ENCODE measurements at places on chromosomes 3 and 15.

- DNase-seq, result no peak
These were observed 31.8 kb upstream of the SMAD3 start for GRCh38 chr15:67033571-67034044.

GRCh38 chr15:80942266-80942665 lies 47.4 kb downstream of the MESD start:
- no peak for DNase-seq

DNA sequence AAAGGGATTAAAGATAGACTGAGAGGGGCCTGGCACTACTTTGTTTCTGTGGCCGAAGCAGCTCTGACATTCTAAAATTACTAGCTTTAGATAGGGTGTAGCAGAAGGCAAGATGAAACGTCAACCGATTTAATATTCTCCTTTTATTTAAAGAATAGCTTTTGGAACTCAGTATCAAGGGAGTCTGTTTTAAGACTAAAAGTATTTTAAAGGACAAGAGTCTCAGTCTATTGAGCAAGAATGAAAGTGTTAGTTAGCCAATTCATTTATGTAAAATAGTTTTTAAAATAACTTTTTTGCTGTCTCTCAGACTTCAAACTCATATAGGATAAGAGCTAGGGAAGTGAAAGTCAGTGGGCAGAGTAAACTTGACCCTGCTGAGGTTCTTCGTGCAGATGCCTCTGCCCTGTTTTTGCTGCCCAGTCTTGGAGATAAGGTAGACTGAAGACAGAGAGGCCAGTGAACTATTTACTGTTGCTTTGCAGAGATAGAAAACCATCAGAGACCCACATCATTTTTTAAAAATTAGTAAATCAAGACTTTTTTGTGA lies 1090.9 kb downstream of the ROBO2 start:
- no peak for DNase-seq

DNA sequence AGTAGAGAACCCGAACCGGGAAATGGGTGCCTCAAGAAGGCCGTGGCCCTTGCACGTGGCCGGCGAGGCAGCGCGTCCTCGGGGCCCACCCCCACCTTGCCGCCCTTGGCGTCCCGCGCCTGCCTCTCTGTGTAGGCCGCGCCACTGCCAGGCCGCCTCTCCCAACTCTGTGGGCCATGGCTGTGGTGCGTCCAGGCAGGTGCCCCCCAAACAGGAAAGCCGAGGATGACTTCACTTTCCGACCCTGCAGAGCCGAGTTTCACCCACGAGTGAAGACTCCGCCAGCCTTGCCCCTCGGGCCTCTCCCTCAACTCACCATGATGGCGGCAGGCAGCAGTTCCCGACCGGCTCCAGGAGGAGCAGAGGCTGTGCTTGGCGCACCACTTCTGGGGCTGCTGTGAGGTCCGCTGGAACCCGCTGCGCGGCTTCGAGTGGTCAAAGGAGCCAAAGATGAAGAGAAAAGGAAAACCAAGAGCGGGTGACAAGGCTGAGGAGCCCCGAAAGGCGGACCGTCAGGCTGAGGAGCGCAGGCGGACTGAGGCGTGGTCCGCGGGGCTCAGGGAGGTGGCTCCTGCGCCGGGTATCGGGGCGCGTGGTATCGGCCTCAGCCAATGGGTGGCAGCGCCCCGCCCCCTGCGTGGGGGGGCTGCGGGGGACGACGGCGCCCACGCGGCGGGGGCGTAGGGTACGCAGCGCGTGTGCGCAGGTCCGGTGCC lies at the start of gene DAZL:
Gene DAZL, minus strand, starts transcription at position 537 of the 716 bp plus-strand sequence. Its CDS starts 218 bp downstream, at position 319.
- DNase-seq, result no peak

DNA sequence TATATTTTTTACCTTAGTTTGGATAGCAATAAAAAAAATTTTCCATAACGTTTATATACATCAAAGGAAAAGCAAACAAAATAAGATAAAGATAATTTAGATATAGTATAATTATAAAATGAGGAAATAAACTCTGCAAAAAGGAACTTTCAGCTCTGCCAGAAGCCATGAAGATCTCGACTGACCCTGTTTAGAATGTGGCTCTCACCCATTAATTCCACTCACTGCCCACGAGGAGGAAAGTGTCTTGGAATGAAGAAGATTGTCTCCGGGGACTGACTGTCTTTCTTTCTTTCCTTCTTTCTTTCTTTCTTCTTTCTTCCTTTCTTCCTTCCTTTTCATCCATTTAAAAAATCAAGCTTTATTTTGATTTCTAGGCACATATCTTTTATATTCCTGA lies 20.1 kb upstream of the PRR20G start:
- DNase-seq, result no peak

GRCh38 chr3:37163262-37164015 lies 10.9 kb downstream of the LRRFIP2 start:
- no peak for DNase-seq

DNA sequence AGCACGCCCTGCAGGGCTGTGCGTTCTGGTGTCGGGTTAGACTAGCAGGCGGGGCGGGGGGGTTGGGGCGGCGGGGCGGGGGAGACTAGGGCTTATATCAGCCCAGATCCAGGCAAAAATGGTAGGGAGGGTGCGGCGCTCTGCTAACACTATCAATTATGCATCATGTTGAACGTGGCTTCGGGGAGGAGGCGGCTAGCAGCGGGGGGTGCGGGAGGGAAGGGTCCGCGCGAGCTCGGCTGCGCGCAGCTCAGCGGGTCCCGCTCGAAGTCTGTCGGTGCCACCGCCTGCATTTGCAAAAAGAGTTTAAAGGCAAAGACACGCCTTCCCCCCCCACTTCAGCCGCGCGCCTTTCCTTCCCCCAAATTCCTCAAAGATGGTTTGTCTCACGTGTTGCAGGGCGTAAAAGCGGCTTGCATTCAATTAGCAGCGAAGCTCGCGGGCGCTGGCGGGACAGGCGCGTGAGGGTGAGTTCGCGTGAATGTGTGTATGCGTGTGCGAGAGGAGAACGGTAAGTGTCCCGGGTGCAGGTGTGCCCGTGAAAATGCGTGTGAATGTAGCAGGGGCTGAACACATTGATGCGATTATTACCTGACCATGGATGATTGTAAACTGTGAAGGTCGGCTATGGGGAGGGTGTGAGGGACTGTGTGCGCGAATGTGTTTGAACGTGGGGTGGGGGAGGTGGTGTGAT lies at the start of gene ISLR2:
Gene ISLR2, plus strand, starts transcription at position 432 of the 694 bp plus-strand sequence. CDS start 2,169 bp downstream, outside the sequence.
- no peak for DNase-seq

DNA sequence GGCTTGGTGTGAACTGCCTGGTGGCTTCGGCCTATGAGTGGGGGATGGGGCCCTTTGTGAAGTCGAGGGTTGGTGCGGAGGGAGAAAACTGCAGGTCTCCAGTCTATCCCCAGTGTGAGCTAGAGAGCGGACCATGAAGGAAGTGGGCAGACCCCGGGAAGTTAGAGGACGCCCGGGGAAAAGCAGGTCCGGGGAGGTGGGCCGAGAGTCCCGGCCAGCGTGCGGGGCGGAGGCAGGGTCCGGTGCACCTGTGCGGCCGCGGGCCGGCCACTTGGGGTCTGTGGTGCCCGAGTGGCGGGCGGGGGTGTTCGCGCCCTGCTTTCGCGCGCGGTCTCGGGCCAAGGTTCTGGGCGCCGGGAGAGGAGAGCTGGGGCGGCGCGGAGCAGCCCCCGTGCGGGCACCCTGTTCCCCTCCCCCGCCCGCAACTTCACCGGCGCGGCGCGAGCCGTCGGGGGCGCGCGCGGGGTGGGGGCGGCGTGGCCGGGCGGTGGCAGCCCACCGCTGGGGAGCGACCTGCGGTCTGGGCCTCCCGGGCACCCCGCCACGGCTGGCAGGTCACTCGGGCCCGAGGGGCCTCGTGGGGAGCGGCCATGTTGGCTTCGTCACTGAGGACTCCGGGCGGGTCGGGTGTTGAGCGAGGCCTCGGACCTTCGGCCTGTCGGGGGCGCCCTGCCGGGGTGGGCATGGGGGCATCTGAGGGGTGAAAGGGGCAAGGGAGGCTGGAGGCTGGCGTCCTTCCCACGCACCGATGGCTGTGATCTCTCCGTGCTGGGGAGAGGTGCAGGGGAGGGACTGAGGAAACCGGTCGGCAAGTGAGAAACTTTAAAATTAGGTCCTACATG lies 4.8 kb downstream of the UBE2E1 start:
- DNase-seq, result peak; percentile 23

GRCh38 chr3:71072287-71072686 lies 511.2 kb downstream of the FOXP1 start:
- DNase-seq, result no peak

DNA sequence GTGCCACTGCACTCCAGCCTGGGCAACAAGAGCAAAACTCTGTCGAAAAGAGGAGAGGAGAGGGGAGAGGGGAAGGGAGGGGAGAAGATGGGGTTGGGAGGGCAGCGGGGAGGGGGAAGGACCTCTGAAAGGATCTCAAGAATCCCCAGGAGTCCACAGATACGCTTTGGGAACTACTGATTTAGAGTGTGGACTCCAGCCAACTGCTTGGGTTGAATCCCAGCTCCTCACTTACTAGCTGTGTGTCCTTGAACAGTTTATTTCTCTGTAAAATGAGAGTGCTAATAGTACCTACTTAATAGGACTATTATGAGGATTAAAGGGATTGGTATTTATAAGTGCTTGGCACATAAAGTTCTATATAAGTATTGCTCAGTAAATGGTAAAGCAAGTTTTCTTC lies 45.0 kb upstream of the FAH start:
- no peak for DNase-seq

GRCh38 chr3:50472958-50473357 lies 30.5 kb downstream of the CACNA2D2 start:
- no peak for DNase-seq

DNA sequence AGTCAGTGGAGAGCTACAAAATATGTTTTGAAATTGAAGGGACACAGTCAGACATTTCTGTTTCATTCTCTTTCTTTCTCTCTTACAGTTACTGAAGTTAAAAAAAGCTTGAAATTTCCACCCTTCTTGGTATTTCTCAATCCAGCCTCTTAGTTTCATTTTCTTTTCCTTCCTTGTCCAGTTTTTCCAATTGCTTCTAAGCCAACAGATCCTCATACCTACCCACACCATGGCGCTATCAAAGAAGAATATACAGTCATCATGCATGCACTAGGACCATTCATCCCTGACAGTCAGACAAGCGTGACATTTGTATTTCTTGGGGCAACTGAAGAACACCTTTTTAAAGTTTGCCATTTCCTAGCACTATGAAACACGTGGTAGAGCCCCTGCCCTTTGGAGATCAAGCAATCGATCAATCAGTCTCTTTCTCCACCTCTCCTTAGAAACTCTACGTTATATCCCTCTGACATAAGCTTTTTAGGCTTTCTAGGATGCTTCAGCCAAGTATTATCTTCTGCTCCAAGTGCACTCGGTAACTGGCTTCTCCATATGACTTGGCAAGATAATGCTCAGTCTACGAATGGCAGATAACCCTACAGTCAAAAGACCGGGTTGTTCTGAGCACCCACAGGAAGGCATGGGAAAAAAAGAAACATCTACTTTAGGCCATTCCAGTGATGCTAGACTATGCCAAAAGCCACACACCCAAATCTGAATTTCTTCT lies 65.4 kb downstream of the FBN1 start:
- no peak for DNase-seq

DNA sequence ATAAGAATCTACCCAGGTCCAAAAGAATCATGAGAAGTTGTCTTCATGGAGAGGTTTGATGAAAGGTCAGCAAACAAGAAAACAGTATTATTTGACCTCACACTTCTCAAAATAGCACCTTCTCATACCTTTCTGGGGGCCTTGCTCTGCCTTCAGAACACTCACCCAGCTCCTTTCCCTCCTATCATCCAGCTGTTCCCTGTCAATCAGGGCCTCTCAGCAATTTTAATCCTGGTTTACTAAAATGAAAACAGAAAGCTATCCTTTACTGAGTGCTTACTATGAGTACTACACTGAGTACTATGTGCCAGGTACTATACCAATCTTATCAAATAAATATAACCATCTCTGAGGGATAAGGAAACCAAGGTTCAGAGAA lies 138.6 kb downstream of the GAP43 start:
- DNase-seq, result no peak

DNA sequence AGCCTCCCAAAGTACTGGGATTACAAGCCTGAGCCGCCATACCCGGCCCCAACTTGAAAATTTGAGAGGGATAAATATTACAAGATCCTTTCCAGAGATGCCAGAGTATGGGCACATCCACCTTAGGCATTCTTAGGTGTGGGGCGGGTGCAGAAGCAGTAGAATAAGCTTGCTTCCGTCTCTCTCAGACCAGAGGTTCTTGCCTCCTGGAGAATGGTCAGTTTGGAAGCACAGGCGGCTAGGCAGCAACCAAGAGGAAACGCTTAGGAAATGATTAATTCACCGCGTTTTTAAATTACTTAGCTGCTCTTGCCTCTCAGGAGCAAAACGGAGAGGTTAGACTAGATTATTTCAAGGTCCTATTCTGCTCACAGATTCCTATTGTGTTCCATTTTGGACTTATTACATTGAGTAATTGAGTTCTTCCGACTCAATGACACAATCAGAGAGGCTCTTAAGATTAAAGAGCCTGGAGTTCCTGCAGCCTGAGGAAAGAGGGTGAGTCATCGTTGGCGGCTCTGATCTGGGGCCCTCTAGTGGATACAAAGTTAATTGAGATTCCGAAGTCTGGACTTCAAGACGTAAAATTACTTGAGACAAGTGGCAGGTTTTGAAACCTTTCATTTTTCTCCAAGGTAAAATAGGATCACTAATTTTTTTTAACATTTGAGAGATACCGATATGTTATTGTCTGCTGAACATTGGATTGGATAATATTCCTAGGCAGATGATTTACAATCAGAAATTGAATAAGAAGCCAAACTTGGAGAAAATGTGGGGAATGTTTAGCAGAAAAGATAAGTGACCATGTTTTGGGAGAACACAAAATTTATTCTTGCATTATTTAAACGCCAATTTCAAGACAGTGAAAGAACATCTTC lies 5.8 kb upstream of the TOPAZ1 start:
- DNase-seq, result peak; percentile 14

GRCh38 chr3:40152482-40153133 lies 156.9 kb upstream of the EIF1B start:
- no peak for DNase-seq

DNA sequence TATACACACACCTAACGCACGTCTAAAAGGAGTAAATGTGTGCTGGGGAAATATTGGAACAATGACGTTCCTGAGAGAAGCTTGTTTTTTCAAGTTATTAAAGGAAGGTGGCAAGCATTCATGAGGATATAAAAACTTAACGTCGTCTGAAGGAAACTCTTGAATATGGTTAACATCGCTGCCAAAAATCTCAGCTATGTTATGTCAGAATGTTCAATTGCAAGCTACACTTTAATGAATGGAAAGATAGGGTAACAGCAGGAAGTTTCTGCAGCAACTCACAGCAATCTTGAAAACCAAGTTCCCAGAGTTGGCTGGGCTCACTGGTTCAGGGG lies 54.3 kb upstream of the MEF2A start:
- DNase-seq, result no peak

DNA sequence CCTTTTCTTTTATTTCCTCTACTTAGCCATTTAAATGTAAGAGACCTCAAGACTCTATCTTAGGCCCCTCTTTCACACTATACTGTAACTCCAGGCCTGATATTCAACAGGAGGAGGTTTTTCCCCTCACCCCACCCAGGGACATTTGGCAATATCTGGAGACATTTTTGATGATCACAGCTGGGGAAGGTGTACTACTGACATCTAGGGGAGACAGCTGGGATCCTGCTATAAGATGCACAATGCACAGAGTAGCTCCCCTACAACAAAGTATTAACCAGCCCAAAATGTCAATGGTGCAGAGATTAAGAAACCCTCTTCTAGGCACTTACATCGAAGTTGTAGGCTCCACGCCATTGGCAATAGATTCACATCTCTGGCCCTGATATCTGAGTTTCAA lies 517.5 kb upstream of the UBE2E2 start:
- no peak for DNase-seq

All from T-helper 2 cell (primary cell).